Stimulated activated naive CD4-positive, alpha-beta T cell (primary cell): ENCODE measurements at places on chromosomes 2 and 18.
A peak's percentile ranks its signal among the peaks of the same experiment; 100 is the strongest.

GRCh38 chr18:76544511-76545345 lies 49.7 kb upstream of the ZNF516 start:
- no peak for DNase-seq

- DNase-seq: no peak
Observed at GRCh38 chr2:124894199-124894598, 869.1 kb downstream of the CNTNAP5 start.

GRCh38 chr2:15718103-15718943 lies 126.7 kb downstream of the DDX1 start:
- DNase-seq: no peak

DNA sequence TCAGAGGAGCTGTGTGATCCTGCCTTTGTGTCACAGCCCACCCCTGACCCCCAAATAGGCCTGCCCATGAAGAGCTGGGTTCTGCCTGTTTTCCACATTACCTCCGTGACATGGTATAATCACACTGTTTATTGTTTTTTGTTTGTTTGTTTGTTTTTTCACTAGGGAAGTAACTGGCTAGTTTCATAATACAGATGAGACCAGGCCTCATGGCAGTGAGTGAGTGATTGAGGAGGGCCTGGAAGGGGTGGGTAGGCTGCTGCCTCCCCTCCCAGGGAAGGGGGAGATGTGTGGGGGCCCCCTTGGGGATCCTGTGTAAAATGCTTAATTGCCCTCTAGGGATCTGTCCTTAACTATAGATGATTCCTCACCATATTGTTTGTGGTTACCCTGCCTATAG lies 190.5 kb downstream of the LDLRAD4 start:
- no peak for DNase-seq

DNA sequence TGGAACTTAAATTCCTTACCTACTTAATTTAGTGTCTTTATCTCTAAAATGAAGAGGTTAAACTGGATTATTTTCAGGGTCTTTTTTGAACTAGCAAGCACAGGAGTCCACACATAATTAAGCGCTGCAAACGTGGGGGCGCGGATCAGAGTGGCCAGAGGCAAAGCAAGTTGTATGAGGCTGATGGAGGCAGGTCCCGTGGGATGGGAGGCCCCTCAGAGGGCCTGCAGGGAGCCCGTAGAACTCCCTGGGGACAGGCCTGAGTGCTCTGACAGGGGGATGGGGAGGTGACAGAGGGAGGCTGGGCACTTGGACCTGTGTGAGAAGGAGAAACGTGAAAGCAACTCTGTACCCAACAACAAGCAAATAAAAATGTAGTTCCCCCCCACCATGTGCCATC lies 177.8 kb downstream of the ACKR3 start:
- DNase-seq: no peak

- DNase-seq: no peak
Observed at GRCh38 chr2:124301915-124302314, 276.8 kb downstream of the CNTNAP5 start.

- no peak for DNase-seq
Observed at GRCh38 chr2:232998666-232998985, 14.4 kb downstream of the NGEF start.

GRCh38 chr2:68196120-68196716 lies 38.5 kb downstream of the PNO1 start:
- no peak for DNase-seq

DNA sequence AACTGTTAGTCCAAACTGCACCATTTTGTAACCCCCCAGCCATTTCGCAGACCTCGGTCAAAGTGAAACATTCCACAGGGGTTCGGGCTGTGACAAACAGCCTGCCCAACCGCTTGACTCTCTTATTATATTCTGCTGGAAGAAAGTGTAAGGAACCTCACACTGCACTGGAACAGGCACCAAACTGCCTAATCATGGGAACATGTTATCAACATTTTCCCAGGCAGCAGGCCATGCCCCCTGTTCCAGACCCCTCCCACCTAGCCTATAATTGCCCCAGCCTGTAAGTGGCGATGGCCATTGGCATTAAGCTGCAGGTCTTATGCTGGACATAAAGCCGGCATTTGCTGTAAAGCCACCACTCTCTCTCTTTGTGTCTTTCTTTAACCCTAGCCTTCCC lies 16.9 kb downstream of the LYG2 start:
- DNase-seq: no peak

DNA sequence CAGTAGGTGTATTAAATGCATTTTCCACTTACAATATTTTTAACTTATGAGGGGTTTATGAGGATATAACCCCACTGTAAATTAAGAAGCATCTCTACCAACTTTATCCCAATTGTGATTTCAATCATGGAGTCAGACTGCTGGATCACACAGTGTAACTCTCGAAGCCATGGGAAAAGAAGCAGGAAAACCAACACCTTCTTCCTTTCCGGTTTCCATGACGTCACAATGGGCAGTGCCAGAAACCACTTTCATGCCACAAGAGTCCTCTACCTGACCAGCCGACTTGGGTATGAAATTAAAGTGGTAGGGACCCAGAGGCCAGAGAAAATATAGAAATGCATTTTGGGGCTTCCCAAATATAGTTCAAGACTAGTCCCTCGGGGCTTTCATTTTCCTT lies 4.2 kb downstream of the RNF152 start:
- DNase-seq: no peak

GRCh38 chr18:57134618-57135135 lies 12.2 kb upstream of the BOD1L2 start:
- no peak for DNase-seq

DNA sequence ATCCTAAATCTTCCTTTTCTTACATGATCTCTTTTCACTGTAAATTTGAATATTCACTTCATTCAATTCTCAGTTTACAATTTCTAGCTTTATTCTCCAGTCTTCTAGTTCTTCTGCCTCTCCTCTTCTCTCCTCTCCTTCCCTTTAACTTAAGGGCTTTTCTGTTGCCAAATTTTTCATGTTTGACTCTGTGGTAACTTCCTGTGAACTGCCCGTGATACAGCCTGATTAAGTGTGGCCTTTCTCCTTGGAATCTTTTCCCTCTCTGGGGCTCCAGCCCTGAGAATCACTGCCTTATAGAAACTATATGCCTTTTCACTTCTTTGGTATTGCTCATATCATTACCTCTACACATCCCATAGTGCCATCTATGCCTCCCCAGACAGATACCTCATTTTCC lies 1923.8 kb upstream of the CELF4 start:
- no peak for DNase-seq

DNA sequence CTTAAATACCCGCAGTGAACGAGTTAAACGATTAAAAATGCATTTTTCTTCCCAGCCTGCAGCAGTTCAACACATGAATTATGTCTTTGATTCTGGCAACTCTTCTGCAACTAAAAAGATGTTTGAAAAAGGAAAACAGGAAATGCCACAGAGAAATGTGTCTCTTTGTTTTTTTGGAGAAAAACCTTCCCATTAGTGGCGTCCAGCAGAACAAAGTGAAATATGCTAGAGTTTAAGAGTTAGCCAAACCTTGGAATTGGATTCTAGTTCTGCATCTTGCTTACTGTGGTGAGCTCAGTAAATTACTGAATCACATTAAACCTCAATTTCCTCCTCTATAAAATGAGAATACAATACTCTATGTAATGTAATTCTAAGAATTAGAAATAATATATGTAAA lies 900.2 kb upstream of the ACVR2A start:
- no peak for DNase-seq

GRCh38 chr2:11616851-11617415 lies 53.1 kb downstream of the NTSR2 start:
- no peak for DNase-seq

DNA sequence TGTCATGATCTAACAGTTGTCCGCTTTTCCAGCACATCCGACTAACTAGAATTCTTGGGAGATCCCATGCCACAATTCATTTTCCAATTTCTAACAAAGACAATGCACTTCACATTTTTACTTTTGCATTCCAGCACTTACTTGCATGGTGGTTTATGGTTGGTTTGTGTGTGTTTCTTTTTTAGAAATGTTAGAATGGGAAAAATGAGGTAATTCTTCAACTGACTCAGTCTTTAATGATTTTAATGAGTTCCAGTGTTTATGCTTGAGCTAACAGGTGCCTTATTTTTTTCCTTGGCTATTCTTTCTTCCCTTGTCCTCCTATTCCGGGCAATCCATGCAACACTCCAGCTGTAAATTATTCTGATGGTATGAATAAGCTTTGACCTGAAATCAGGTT lies 46.4 kb downstream of the SLC8A1 start:
- DNase-seq: no peak

GRCh38 chr2:43131051-43131889 lies 95.1 kb downstream of the ZFP36L2 start:
- peak; percentile 83 for DNase-seq

GRCh38 chr18:9404565-9405060 lies 70.0 kb downstream of the TWSG1 start:
- DNase-seq: peak; percentile 12

- DNase-seq: no peak
Observed at GRCh38 chr2:241991299-241991698, 121.8 kb downstream of the RTP5 start.

DNA sequence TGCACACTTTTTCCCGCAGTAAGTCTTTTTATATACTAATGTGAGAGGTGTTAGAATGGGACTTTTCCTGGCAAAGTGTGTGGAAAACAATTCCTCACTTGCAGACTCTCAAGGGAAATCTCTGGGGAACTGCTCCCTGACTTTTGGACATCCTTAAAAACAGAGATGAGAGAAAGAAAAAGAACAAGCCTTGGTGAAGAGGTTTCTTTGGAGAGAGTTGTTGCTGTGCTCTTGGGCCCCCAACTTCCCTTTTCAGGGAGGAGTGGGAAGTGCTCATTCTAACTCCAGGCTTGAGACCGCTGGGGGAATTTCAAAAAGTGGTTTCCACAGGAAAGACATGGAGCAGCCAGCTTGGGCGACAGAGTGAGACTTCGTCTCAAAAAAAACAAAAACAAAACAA lies 142.6 kb upstream of the SPRED2 start:
- no peak for DNase-seq

GRCh38 chr2:23402205-23402740 lies 17.3 kb downstream of the KLHL29 start:
- DNase-seq: no peak

DNA sequence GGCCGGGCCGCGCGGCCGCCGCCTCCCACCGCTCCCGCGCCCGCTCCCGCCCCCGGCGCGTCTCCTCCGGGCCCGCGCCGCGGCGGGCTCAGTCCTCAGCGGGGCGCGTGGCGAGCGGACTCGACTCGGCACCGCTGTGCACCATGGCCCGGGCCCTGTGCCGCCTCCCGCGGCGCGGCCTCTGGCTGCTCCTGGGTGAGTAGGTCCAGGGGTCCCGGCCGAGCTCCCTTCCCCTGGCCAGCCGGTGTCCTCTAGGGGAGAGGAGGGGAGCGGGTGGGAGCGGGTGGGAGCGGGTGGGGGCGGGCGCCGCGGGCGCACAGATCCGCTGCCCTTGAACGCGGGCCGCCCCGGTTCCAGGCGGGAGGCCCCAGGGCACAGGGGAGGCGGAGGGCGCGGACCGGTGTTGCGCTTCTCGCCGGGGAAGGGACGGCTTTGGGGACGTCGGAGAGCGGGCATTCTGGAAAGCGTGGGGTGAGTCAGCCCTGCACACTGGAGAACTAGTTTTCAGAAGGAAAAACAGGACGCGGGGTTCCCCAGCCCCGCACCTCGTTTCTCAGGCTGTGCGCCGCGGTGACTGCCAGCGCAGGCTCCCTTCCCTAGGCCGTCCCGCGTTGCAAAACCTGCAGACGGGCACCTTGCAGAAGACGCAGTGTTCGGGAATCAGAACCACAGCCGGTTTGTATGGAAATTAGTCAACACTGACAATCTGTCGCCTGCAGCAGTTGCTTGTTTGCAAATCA lies at the start of gene RAMP1:
TSS of gene RAMP1 (plus strand) at position 91 of the 740 bp plus-strand sequence. CDS start at position 144, 53 bp downstream.
- DNase-seq: no peak

GRCh38 chr2:11746807-11747459 lies 501 bp downstream of the LPIN1 start:
- DNase-seq: peak; percentile 41

DNA sequence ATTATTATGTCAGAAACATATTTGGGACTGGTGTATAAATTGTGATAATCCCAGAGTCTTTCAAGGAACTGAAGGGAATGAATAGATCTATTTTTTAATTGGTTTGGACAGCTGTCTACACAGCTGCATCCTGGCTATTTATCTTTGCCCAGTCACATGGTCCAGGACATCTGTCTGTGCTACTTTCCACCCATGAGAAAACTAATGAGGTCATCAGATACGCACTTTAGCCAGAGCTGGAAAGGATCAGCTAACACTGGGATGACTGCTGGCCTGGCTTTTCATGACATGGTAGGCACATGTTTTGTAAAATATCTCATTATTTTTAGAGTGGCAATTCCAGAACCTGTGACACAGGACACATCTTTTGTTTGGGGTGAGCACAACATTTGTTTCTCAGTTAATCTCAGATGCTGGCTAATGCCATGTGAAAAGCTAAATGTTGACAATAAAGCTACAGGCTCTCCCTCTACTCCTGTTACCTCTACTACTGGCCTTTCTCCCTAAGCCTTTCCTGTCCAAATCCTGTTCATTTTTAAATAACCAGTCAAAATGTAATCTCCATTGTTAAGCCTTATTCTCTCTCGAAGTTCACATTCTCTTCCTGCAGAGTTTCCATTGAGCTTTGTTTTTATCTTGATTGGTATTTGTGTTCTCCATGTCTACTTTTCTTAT lies 500.7 kb downstream of the RIT2 start:
- no peak for DNase-seq

GRCh38 chr2:96957244-96957643 lies 29.1 kb downstream of the FAM178B start:
- no peak for DNase-seq

GRCh38 chr2:164456619-164457018 lies 164.7 kb downstream of the GRB14 start:
- DNase-seq: no peak

GRCh38 chr2:31728406-31729064 lies 147.8 kb upstream of the SRD5A2 start:
- DNase-seq: no peak

DNA sequence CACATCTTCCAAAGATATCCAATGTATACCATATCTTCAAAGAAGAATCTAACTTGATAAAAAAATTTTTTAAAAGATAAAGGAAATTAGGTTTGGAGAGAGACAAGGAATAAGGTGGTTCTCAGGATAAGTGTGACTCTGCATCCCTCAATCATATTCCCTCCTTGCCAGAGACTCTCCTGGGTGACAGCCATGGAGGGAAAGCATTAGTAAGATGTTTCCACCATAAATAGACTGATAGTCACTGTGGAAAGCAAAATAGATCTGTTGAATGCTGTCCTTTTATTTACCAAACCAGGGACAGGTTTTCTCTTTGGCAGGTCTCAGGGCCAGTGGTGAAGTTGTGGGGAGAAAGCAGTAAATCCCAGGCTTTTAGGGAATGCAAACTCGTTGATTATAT lies 107.6 kb downstream of the PRPF40A start:
- DNase-seq: no peak

DNA sequence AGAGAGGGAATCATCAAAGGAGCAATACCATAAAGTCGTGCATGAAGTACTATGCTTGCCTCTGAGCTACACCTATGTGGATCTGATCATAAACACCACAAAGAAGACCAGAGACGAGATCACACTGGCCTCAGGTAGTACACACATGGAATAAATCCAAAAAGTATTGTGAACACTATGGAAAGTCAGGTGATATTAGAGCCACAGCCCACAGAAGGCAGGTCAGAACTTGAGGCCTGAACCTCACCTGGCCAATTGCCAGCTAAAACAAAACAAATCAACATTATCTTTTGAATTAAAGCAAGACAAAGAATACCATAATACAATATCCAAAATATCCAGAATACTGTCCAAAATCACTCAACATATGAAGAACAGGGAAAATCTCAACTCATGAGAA lies 371.1 kb downstream of the NCKAP5 start:
- no peak for DNase-seq
